ENCODE measurements at places on chromosomes 16 and 17. TPM values are rescaled to one million over a fixed set of nuclear protein-coding genes. Genes with fewer than 3 reads are reported as not detected.

AXIN2 gene
- 1.4 TPM for total RNA-seq

MYH1 gene
- total RNA-seq, result not detected

IRF8 gene
- not detected for total RNA-seq

JUP gene
- not detected for total RNA-seq

PLXDC1 gene
- total RNA-seq, result 1.9 TPM
